Epithelial cell of prostate (primary cell): ENCODE measurements at places on chromosomes 7 and 10.

DNA sequence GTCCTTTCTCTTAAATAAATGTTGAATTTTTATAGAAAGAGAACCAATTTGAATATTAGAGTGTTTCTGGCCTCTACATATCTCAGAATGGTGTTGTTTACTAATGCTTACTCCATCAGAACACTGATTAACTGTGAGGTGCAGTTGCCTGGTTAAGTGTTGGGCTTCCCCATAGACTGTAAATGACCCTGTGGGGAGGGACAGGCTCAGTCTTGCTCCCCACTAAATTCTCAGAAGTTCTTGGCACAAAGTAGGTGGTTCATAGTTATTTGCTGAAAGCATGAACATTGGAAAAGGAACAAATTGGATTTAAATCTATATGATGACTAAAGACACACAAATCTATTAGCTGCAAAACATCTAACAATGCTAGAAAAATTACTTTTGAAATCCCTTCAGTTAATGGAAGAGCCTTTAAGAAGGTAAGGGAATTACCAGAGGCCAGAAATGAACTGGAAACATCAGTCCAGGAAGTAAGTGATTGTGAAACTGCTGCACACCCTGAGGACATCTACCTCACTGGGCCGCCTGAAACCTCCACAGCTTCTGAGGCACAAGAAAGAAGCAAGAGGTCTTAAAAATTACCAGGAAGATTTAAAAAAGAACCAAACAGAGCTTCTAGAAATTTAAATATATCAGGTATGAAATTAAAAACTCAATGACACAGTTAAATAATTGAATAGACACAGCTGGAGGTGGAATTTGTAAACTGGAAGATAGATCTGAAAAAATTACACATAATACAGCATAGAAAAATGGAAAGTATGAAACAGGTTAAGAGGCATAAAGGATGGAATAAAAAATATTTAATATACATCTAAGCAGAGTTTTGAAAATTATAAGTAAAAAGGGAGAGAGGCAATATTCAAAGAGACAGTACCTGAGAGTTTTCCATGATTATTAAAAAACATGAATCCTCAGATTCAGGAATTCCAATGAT lies 17.8 kb upstream of the COMTD1 start:
- peak; percentile 53 for DNase-seq

GRCh38 chr10:70132098-70133029 lies at the start of gene AIFM2:
TSS of gene AIFM2 (minus strand) at chr10:70132825. CDS start at chr10:70124084, 8,741 bp downstream.
- no peak for DNase-seq

GRCh38 chr7:140404565-140405065 lies 757 bp downstream of the RAB19 start:
- DNase-seq: no peak

DNA sequence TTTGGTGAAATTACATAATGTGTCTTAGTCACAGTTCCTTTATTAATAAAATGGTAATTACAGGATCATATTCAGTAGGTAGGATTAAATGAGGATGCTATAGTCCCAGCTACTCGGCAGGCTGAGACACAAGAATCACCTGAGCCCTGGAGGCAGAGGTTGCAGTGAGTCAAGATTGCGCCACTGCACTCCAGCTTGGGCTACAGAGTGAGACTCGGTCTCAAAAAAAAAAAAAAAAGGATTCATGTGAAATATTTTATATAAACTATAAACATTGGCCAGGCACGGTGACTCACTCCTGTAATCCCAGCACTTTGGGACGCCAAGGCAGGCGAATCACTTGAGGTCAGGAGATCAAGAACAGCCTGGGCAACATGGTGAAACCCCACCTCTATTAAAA lies 197.9 kb downstream of the IMMP2L start:
- peak; percentile 73 for DNase-seq

DNA sequence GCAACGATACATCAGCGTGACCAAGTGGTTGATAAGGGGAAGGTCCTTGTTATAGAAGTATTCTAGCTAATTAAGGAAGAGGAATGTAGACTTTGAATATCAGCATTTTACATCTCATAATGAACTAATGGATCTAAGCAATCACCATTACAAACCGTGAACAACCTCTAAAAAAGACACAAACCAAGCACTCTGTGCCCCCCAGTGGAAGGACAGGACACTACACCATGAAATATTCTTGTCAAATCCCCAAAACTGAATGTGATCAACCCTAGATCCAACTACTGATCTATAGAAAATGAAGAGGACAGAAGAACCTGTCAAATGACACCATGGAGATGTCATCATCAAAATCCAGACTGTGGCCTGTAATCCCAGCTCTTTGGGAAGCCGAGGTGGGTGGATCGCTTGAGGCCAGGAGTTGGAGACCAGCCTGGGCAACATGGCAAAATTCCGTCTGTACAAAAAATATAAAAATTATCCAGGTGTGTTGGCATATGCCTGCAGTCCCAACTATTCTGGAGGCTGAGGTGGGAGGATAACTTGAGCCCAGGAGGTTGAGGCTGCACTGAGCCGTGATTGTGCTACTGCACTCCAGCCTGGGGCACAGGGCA lies 111.3 kb upstream of the CARD11 start:
- DNase-seq: no peak

DNA sequence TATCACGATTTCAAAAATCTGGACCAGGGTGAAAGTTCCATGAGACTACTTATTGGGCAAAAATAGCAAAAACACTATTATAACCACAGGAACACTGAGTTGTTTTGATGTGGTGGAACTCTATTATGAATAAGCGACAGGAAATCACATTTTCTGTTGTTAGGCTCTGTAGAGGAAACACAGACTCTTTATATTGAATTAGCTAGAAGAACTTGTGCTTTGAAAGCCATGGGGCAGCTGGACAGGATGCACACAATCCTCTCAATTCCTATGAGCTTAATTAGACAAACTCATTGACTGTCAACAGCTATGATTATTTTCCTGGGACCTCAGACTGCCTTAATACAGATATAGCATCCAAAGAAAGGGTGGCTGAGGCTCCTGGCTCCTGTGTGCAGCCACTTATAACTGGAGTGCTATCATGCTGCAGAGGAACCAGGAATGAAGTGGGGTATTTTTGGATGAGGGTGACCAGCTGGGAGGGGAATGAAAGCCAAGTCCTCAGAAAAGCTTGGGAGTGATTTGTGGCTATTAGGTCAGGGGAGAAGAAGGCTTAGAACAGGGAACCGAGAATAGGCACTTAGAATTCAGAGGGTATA lies 657.3 kb downstream of the TYW1 start:
- no peak for DNase-seq

- DNase-seq: no peak
Observed at GRCh38 chr10:80588546-80588945, 50.8 kb downstream of the SH2D4B start.

DNA sequence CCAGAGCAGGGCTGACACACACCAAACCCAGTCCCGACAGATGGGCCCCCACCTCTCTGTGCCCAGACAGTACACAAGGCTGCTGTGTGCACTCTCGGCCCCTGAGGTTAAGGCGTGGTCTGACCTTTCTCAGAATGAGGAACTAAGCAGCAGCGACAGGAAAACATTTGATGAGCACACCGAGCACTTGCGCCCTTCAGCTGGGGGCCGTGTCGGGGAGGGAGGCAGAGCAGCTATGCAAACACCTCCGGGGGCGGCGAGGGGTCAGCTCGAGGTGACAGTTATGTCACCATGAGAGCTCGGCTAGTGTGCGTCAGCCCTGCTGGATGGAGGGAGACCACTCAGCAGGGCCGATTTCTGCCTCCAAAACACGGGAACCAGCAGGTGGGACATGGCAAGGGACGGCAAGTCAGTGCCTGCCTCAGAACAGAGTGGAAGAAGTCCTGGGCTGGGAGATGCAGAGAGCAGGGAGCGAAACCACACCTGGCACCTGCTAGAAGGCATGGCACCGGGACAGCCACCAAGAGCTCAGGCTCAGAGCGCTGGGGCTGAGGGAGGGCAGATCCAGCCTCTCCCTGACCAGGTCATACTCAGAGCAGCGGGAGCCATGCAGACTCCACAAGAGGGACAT lies 57.4 kb downstream of the CHST15 start:
- no peak for DNase-seq

- DNase-seq: no peak
Observed at GRCh38 chr10:124609698-124610097, 134.5 kb downstream of the FAM53B start.

- DNase-seq: no peak
Observed at GRCh38 chr7:146772601-146773000, 656.0 kb downstream of the CNTNAP2 start.

DNA sequence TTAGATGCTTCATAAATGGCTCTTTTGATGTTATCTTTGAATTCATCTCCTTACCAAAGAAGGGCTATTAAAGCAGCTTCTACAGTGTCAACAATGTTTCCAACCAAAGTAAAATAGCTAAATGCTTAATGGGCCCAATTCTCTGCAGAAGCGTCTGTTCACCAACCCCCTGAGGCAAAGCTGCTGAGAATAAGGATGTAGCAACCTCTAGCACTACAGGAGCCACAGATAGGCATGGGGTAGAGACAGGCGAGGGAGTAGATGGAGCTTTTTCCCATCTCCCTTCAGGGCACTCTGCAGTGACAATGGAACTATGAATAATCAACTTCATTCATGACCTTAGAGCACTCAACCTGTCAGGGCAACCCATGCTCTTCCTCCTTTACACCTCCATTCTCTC lies 134.1 kb downstream of the FZD1 start:
- DNase-seq: no peak

DNA sequence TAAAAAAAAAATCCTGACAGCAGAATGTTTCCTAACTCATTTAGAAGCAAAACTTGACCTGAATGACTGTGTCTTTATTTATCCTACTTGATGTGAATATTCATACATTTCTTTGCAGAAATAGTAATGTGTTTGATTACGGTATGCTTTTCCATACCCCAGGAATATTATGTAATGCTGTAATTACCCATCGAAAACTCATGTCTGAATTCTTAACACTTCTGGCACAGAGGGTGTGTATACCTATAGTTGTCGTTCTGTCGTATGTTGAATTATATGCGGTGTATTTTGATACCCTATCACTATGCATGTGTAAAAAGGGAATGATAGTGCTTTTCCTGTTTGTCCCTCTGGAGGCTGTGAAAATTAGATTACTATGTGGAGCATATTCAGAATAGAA lies 26.6 kb downstream of the SDK1 start:
- no peak for DNase-seq

- no peak for DNase-seq
Observed at GRCh38 chr7:136869001-136869961, 829 bp downstream of the CHRM2 start.

GRCh38 chr7:16762177-16762576 lies 8.6 kb downstream of the TSPAN13 start:
- no peak for DNase-seq

DNA sequence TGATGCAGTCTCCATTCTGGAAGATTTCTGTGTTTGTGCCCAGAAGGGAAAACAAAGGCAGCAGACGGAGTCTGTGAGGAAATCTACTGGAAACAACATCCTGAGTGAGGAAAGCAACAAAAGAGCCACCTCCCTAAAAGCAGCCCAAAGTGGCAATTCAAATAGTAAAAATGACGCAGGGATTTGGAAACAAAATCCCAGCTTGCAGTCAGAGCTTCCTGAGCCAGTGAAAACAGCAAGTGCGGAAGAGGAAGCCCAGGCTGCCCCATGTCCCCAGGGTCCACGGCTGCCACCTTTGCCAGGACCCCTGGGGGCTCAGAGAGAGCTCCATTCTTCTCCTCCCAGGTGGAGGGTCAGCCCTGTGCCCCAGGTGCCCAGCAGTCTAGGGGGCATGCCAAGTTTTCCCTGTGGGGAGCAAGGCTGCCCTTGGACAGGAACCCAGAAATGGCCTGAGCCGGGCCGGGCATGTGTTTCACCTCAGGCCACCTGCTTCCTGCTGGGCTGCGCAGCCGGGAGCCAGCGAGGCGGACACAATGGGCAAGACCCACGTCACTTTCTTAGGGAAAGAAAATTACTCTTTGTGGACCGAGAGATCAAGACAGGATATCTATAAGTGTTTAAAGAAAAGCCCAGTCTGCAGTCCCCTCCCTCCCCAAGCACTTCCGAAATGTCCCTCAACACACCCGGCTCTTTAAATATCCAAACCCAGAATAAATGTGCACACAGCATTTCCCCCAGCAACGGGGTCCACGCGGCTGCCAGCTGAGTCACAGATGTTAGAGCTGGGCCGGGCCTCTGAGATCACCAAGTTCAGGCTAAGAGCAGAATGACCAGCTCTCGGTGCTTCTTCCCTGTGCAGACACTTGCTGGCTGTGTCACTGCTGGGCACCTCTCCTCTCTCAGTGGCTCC lies 231.1 kb downstream of the ARHGAP12 start:
- DNase-seq: no peak

- no peak for DNase-seq
Observed at GRCh38 chr7:130667593-130668257, 823 bp downstream of the COPG2 start.

DNA sequence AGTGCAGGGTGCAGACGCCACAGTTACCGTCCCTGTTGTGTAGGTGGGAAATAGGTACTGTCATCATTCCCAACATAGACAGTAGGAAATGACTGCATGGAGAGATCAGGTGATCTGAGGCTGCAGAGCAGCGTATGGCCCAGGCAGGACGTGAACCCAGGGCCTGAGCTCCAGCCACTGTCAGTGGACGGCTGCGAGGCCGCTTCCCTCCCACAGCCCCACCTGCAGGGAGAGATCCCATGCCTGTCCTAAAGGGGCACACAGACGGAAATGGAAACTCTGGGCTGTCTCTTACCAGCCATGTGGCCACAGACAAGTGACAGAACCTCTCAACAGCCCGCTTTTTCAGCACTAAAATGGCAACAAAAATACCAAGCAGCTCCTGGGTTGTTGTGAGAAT lies 44.5 kb upstream of the MNX1 start:
- no peak for DNase-seq

GRCh38 chr7:152602962-152603361 lies 73.0 kb downstream of the XRCC2 start:
- no peak for DNase-seq

- DNase-seq: no peak
Observed at GRCh38 chr10:14253079-14253478, 77.6 kb downstream of the FRMD4A start.

DNA sequence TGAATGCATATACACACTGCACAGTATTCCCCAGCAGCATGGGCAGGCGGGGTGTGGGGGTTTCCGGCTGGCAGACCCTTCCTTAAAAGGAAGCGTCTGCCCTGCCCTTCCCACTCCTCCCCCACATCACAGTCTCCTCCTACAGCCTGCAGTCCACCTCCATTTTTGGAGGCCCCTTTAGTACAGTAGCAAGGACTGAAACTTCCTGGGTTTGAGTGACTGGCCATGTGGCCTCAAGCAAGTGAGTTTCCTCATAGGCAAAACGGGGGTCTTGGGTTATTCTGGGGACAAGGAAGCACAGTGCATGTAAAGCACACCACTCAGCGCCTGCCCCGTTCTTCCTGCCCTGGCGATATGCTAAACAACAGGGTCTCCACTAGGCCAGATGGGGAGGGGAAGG lies 62.1 kb upstream of the COL13A1 start:
- DNase-seq: no peak

- peak; percentile 20 for DNase-seq
Observed at GRCh38 chr10:118584181-118584954, 11.1 kb downstream of the PRLHR start.

- no peak for DNase-seq
Observed at GRCh38 chr10:47311193-47311931, 10.9 kb upstream of the GDF2 start.
